Activated B cell treated with CpG ODN at 0.5 μM for 24 hours (primary cell): ENCODE measurements at places on chromosomes 1 and 21. TPM values are rescaled to one million over a fixed set of nuclear protein-coding genes. Genes with fewer than 3 reads are reported as not detected.

- no peak for DNase-seq
- no peak overlapping the region for H3K4me3 ChIP-seq
- no peak overlapping the region for H3K27ac ChIP-seq
Observed at GRCh38 chr1:103441342-103441741, 84.2 kb upstream of the RNPC3 start.

DNA sequence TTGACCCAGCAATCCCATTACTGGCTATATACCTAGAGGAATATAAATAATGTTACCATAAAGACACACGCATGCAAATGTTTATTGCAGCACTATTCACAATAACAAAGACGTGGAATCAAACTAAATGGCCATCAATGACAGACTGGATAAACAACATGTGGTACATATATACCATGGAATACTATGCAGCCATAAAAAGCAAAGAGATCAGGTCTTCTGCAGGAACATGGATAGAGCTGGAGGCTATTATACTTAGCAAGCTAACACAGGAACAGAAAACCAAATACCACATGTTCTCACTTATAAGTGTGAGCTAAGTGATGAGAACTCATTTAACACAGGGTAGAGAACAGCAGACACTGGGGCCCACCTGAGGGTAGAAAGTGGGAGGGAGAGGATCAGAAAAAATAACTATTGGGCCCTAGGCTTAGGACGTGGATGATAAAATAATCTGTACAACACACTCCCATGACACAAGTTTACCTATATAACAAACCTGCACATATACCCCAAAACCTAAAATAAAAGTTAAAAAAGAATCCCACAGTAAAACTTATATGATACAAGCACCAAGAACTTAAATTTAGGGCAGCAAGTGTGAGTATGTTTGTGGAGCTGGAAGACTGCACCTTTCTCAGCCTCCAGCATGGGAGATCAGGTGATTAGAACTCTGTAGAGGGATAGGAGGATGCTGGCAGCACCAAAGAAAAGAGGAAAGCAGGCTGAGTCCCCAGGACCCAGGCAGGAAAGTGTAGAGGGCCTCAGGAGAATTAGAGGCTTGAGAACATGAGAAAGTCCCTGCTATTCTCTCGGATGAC lies 320.8 kb upstream of the USP24 start:
- no peak overlapping the region for H3K4me3 ChIP-seq
- no peaks in the 10 kb centered on the region for H3K4me1 ChIP-seq
- H3K27me3 ChIP-seq = no peaks in the 10 kb centered on the region
- no peak for DNase-seq
- H3K27ac ChIP-seq = no peak overlapping the region

Gene URB2
- total RNA-seq = 17.4 and 21.8 TPM in 2 replicates

DNA sequence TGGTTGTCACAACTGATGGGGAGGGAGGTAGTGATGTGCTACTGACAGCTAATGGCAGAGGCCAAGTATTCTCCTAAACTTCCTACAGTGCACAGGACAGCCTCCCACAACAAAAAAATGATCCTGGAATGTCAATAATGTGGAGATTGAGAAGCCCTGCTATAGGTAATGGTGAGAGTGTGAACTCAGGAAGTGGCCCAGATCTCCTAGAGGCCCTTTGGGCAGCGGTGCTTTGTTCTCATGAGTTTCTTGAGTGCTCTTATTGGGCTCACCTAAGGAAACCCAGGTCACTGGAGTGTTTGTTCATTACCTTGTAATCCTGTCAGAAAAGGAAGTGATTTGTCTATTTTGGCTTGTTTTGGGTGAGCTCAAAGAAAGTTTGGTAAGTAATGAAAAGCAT lies 5.9 kb downstream of the OTUD3 start:
- H3K4me3 ChIP-seq = no peak overlapping the region
- H3K27ac ChIP-seq = no peak overlapping the region
- no peak for DNase-seq
- H3K36me3 ChIP-seq = peaks cover 38% of the 10 kb centered on the region
- H3K4me1 ChIP-seq = peaks cover 26% of the 10 kb centered on the region
- H3K27me3 ChIP-seq = no peaks in the 10 kb centered on the region

Gene PER3
- total RNA-seq = 2.7 and 3.3 TPM in 2 replicates

DNA sequence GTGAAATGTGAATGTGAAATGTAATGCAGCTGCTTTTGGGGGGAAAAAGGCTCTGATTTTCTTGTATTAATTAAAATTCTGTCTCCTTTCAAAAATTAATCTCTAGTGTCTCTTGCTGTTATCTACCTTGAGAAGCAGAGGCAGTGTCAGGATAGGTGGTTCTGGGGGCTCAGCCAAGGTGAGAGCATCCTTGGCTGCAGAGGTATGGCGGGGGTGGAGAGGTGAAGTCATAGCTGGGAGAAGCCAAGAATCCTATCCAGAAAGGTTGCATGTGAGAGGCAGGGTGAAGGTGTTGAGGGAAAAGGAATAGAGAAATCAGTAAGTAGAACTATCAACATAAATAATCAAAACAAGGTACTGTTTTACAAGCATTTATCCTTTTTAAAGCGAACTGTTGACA lies 181.2 kb downstream of the CACNA1E start:
- no peak overlapping the region for H3K27ac ChIP-seq
- H3K4me3 ChIP-seq = no peak overlapping the region
- H3K36me3 ChIP-seq = no peaks in the 10 kb centered on the region
